ENCODE measurements at places on chromosomes 12 and 14.

GRCh38 chr14:33542338-33543287 lies 408.3 kb downstream of the EGLN3 start:
- no peak for DNase-seq

- no peak for DNase-seq
Measured at GRCh38 chr14:95662376-95663186, 23.6 kb upstream of the TCL1B start.

- no peak for DNase-seq
Measured at GRCh38 chr12:113112043-113112899, 23.3 kb downstream of the RASAL1 start.

DNA sequence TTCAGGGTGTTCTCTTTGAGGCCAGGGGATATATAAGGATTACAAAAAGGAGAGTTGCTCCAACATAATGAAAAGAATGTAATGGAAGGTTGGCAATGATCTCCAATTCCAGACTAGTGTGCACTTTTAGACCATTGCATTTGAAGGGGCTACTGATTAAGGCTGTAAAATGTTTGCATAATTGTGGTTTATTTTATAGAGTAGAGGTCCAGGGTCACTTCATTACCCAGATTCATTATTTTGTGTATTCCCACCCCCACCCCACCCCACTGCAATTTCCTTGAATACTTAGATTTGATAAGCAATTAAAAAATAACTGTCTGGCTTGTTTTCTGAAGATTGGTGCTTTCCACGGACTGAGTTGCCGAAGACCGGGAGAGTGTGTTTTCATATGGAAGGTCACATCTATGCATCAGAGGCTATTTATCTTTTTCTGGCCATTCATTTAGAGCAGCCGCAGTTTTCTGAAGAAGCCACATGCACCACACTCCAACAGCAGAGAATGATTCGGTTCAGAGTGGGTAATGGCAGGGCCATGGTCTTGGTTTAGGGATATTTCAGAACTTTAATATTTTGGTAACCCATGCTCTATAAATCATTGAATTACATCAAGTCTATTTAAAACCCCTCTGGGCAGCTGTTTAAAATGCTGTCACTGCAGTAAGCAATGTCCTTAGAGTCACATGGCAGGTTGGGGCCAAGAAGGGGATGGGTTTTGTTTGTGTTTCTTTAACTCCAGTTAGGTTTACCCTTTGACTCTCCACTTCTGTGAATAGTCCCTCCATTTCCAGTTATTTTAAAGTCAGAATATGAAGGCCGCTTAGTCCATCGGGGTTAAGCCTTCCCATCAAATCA lies 94.6 kb downstream of the TMEM30B start:
- DNase-seq = no peak

- DNase-seq = no peak
Measured at GRCh38 chr12:96208801-96209549, 14.8 kb downstream of the ELK3 start.

GRCh38 chr14:96698960-96699539 lies 98.1 kb upstream of the VRK1 start:
- no peak for DNase-seq

DNA sequence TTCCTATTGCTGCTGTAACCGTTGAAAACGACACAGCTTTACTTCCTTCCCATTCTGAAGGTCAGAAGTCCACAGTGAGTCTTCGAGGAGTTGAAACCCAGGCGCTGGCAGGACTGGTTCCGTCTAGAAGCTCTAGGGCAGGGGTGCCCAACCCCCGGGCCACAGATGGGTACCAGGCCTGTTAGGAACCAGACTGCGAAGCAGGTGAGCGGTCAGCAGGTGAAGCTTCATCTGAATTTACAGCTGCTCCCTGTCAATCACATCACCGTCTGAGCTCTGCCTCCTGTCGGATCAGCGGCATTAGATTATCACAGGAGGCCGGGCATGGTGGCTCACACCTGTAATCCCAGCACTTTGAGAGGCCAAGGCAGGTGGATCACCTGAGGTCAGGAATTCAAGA lies 12.6 kb upstream of the SFSWAP start:
- DNase-seq = no peak
